ENCODE measurements at places on chromosomes 2 and 18.

DNA sequence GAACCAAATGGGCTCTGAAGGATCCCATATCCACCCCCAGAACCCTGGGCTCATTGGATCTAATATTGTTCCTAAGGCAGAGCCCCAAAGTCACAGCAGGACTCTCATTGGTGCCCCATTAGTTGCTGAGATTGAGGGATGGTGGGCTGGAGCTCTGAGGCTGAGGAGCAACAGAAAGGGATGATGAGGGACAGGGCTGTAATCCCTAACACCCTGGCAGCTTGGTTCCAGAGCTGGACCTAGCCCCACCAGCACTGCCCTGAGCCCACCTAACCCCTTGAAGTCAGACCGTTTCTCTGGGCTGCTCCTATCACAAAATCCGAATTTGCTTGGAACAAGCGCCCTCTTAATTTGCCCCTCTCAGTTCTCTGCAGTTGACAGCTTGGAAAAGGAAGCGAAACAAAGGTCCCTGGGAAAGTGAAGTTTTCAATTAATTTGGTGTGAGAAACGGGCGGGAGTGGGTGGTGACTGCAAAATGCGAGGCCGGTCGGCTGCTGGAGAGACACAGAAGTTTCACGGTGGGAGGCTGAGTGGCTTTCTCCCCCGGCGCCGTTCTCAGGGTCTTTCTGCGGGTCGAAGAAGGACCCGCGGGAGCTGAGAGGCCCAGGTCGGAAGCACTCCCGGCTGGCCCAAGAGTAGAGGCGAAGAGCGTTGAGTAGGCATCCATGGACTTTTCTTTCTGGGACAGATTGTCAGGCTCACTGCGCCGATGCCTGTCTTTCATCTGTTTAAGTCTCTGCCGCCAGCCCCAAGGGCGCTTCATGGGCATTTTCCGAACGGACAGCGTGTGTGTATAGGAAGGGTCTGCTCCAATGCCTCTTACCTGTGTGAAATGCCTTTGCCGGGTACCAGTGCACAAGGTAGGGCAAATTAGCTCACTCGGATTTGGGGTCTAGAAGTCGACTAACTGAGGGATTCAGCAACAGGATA, 927 bp upstream of the HOXD13 start:
- DNase-seq: no peak

GRCh38 chr2:72757177-72757775, 68.6 kb downstream of the EXOC6B start:
- DNase-seq: no peak

GRCh38 chr2:212523756-212524155, 14.8 kb downstream of the ERBB4 start:
- DNase-seq: no peak

- no peak for DNase-seq
These were observed 34.6 kb downstream of the GREB1 start for GRCh38 chr2:11568436-11568835.

GRCh38 chr2:65539633-65540032, 107.2 kb upstream of the SPRED2 start:
- no peak for DNase-seq

- no peak for DNase-seq
These were observed 96.2 kb downstream of the MEIS1 start for GRCh38 chr2:66531155-66531554.

DNA sequence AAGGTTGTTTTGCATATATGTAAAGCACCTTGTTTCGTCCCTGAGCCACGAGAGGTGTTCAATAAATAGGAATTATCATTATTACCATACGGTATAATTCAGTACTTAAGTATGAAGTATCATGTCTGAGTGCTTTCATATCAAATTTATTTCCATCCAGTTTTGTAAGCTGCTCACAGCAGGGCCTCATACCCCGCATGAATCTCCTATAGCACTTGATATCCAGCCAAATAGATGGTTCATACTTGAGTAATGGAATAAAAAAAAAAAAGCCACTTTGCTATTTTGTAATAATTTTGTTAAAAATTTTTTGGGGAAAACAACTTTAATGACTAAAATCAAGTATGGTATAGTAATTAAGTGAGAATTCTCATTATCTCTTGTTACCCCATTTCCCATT, 160.8 kb upstream of the NOSTRIN start:
- no peak for DNase-seq
